ENCODE measurements at places on chromosomes 1 and 21.

DNA sequence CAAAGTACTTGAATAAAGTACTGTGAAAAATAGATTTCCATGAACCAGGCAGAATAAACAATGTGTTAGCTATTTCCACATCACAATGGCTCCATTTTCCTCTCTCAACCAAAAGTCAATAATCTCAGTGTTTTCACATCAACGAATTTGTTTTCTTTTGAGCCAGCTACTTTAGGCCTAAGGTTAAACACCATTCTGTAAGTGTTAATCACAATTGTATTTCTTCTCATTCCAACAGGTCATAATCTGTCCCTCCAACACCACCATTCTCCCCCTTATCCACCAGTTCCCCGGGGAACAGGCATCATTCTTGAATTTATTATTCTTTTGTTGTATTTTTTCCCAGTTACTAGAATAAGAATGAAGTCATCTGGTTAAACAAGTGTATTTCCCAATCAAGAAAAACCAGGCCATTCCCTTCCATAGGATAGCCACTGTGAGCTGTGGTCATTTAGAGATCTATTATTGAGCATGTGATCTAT lies 66.2 kb upstream of the PALMD start:
- DNase-seq = no peak

- DNase-seq = no peak
These were observed 3.5 kb downstream of the PDE9A start for GRCh38 chr21:42656872-42657271.

DNA sequence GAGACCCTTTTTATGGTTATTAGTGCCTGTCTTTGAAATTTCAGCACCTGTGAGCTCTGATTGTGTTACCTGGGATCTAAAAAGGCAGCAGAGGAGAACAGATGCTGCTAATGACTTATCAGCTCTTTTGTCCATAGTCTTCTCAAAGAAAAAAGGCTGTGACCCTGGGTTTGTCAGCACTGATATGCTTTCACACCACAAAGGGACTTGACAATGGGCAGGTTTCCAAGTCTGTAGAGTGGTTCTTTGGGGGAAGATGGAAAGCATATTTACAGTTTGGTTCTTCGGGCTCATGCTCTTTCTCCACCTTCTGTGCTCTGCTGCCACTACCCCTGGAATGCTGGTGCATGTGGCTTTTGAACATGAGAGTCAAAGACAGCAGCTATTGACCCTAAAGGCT lies 32.0 kb downstream of the DNAJC6 start:
- no peak for DNase-seq

DNA sequence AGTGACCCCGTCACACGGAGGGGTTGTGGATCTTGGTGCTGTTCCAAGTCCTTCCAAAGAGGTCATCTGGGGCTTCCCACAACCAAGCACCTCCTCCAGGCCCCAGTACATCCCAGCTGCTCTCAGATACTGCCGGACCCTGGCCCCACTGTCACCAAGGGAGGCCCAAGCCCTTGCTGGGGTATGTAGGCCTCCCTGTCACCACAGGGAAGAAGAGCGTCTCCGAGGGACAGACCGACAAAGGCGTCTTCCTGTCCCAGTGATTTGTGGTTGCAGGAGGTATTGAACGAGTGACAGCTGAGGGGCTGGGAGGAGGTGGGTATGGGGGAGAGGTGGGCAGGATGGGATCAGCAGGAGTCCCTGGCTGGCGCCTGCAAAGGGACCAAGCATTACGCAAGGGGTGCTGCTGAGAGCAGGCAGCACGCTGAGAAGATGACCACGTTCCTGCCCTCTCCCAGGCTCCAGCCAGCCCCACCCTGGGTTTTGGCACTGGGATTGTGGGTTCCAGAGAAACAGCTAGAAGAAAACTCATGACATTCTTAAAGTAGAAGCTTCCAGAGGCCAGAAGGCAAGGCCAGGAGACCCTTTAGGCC lies 29.7 kb downstream of the LRP8 start:
- no peak for DNase-seq

GRCh38 chr1:14143777-14144176 lies 443.8 kb downstream of the PRDM2 start:
- DNase-seq = no peak

GRCh38 chr1:55813618-55814017 lies 598.5 kb upstream of the USP24 start:
- DNase-seq = no peak

DNA sequence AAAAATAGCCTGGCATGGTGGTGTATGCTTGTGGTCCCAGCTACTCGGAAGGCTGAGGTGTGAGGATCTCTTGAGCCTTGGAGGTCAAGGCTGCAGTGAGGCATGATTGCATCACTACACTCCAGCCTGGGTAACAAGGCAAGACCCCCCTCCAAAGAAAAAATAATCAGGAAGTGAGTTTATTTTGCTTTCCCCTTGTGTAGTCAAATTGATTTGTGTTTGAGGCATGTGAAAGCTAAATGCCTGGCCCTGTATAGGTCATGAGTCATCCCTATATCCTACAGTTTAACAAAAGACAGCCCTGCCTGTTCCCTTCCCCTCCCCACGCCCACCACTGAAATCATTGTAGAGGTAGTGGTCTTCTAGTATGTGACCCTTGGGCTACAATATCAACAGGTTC lies 241.4 kb upstream of the JUN start:
- no peak for DNase-seq

DNA sequence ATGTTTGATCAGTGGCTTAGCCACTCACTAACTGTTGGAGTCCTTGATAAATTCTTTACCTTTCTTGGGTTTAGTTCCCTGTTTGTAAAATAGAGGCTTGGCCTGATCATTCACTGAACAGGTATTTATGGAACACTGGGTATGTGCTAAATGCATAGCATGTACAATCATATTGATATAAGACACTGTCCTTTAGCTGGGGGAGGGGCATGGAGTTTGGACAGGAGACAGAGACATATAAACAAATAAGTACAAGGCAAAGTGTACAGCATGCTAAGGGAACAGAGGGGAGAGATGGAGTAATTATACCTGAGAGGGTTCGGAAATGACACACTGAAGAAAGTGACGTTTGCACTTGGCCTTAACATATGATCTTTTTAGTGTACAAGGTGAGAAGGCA lies 124.3 kb upstream of the CACNA1E start:
- no peak for DNase-seq

DNA sequence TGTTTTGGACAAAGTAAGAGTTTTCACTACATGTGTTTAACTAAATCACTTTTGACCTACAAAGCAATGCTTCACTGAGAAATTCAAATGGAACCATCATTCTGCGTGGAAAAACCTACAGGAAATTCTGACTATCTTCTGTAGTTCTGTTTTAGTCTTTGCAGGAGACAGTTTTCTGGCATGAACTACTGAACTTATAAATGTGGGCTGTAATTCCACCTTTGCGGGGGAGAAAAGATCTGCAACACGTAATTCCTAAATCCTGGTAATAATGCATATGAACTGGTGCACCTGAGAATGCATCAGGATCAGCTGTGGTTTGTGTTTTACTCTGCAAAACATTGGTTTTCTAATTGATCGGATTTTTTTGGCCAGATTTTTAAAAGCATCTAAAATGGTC lies 106.0 kb downstream of the VPS13D start:
- DNase-seq = no peak

GRCh38 chr1:36576118-36576517 lies 93.4 kb upstream of the CSF3R start:
- DNase-seq = peak; percentile 41

DNA sequence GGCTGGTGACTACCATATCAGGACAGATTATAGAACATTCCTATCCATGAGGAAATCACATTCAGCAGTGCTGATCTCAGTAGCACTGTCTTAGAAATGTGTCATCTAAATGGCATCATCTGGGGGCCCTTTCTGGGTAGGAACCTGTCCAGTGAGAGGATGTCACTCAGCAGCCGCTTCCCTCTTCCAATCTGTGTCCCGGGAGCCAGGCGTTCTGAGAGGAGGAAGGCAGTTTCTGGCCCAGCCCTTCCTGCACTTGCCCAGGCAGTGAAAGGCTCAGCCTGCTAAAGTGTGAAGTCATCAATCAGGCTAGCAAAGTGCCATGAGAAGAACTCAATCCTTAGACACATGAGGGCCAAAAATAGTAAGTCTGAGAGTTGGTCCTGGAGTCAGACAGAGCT lies 25.6 kb downstream of the RAB4A start:
- DNase-seq = no peak

GRCh38 chr1:216935901-216936300 lies 212.7 kb upstream of the ESRRG start:
- no peak for DNase-seq

DNA sequence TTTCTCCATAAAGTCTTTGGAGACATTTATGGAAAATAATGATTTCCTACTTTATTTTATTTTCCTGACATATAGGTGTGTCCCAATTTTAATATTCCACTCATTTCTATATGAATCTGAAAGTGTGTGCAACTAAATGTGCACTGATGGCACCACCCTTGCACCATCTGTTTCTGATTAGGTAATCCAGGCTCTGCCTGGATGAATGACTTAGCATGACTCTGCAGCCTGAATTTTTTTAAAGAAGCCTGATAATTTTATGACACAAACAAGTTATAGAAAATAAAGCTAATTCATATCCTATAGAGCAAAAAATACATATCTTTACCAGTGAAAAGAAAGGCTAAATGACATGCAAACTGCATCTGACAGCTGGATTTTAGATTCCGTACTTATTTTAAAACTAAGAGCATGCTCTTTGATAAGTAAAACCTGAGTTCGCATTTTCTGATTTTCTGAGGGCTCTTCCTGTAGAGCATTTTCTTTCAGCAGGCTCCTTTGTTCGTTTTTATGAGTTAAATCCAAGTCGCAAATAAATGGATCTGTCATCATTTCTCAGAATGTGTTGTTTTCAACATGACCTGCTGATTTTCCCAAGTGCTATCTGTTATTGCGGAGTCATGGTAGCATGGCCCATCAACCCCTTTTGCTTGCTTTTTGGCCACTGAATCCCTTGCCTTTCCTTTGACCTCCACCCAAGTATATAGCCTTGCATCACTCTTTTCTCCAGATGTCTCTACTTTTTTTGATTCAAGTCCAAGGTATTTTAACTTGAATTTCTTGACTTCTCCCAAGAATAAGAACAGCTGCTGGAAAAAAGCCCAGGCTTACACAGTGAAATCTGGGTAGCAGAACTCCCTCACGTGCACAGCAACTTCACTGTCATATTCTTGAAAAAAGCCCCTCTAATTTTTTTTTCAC lies 52.8 kb upstream of the LYPLAL1 start:
- DNase-seq = no peak

Measured in stimulated activated CD4-positive, alpha-beta T cell treated with anti-CD3 and anti-CD28 coated beads, Interleukin-12 subunit alpha, Interleukin-12 subunit beta, amount 100 ng/mL, for 48 hours (primary cell).